Naive thymus-derived CD4-positive, alpha-beta T cell (primary cell): ENCODE measurements at places on chromosomes 3 and 15.
A peak's percentile ranks its signal among the peaks of the same experiment; 100 is the strongest.

- H3K4me3 ChIP-seq, result no peak overlapping the region
- no peak overlapping the region for H3K27ac ChIP-seq
- H3K4me1 ChIP-seq, result no peaks in the 10 kb centered on the region
- no peaks in the 10 kb centered on the region for H3K27me3 ChIP-seq
Observed at GRCh38 chr3:190616637-190617036, 102.8 kb downstream of the IL1RAP start.

DNA sequence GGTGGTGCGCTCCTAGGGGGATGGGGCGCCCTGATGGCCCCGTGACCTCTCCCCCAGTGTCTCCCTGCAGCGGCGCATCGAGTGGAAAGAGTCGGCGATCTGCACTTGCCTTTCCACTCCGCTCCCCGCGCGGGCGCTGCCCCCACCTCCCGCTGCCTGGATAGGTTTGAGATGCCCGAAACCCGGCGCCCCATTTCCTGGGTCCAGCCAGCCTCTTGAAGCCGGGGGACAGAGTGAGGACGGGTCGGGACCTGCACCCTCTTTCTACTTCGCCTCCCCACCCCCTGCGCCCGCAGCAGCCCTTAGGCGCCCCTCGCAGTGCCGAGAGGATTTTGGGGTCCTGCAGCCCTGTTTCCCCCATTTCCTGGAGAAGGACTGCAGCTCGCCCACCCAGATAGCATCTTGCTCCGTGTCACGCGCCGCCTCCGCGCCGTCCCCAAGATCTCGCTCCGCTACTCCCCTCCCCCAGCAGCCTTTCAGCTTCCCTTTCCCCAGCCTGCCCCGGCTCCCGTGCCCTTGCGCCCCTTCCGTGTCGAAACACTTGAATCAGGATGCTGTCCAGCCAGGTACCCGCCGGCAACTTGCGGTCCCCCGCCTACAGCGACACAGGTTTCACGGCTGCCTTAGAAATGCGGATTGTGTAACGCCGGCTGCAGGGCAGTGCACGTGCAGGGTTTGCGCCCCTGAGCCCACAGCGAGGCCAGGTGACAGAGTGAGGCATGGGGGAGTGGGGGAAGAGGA, 519 bp downstream of the ABHD6 start:
- peak; percentile 30 for DNase-seq
- H3K4me3 ChIP-seq, result peak overlapping the region; percentile 86
- no peaks in the 10 kb centered on the region for H3K27me3 ChIP-seq
- H3K4me1 ChIP-seq, result peaks cover 6% of the 10 kb centered on the region
- no peaks in the 10 kb centered on the region for H3K36me3 ChIP-seq
- peak overlapping the region; percentile 72 for H3K27ac ChIP-seq

DNA sequence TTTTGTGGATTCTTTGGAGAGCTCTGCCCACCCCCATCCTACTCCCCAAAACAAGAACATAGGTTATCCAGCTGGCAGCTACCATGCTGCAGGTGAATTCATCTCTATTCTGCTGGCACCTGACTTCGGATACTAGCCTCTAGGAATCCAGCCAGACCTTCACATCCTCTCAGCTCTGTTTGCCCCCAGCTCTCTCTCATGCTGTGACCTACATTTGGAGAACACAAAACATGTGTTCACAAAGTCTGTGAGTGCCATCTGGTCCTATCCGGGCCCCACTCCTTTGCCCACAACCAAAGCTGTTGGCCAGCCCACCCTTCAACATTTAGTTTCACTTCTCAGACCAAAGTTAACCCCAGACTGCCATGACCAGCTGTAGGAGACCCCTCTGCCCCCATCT, 89.4 kb upstream of the C3orf80 start:
- no peak for DNase-seq
- no peak overlapping the region for H3K4me3 ChIP-seq
- H3K27ac ChIP-seq, result no peak overlapping the region

DNA sequence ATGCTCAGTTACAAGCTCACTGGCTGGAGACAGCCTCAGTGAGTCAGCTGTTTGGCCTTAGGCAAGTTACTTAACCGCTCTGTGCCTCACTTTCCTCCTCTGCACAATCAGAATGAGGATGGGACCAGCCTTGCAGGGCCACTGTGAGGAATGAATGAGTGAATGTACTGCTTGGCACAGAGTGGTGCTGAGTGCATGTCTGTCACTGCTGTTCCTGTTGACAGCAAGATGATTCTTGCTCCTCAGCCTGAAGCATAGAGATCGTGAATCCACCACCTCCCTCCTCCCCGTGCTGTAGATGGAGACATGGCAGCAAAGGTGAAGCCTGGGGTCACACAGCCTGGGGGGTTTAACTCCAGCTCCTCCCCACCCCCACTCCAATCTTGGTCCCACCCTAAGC, 14.6 kb upstream of the GRIP2 start:
- no peaks in the 10 kb centered on the region for H3K4me1 ChIP-seq
- no peak overlapping the region for H3K4me3 ChIP-seq
- H3K27ac ChIP-seq, result no peak overlapping the region
- H3K36me3 ChIP-seq, result no peaks in the 10 kb centered on the region
- DNase-seq, result no peak
- H3K27me3 ChIP-seq, result no peaks in the 10 kb centered on the region

GRCh38 chr3:40223856-40224255, 85.7 kb upstream of the EIF1B start:
- H3K27ac ChIP-seq, result no peak overlapping the region
- H3K4me3 ChIP-seq, result no peak overlapping the region
- no peak for DNase-seq
- no peaks in the 10 kb centered on the region for H3K36me3 ChIP-seq

DNA sequence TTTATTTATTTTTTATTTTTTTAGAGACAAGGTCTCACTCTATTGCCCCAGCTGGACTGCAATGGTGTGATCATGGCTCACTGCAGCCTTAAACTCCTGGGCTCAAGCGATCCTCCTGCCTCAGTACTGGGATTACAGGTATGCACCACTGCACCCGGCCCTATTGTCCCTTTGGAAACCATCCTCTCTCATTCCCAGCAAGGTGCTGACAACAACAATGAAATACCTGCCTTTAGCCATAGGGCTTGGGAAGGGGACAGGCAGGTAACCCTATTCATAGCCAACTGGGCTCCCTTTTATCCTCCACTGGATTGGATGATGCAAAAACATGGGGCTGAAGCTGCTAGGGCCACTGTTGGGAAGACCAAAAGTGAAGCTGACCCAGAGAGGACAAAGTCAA, 43.1 kb downstream of the SCAP start:
- H3K27me3 ChIP-seq, result no peaks in the 10 kb centered on the region
- H3K27ac ChIP-seq, result no peak overlapping the region
- no peak for DNase-seq

- DNase-seq, result no peak
- H3K4me3 ChIP-seq, result no peak overlapping the region
- no peaks in the 10 kb centered on the region for H3K27me3 ChIP-seq
- H3K27ac ChIP-seq, result no peak overlapping the region
- H3K4me1 ChIP-seq, result no peaks in the 10 kb centered on the region
- no peaks in the 10 kb centered on the region for H3K36me3 ChIP-seq
Observed at GRCh38 chr3:99686955-99687612, 48.7 kb downstream of the COL8A1 start.

DNA sequence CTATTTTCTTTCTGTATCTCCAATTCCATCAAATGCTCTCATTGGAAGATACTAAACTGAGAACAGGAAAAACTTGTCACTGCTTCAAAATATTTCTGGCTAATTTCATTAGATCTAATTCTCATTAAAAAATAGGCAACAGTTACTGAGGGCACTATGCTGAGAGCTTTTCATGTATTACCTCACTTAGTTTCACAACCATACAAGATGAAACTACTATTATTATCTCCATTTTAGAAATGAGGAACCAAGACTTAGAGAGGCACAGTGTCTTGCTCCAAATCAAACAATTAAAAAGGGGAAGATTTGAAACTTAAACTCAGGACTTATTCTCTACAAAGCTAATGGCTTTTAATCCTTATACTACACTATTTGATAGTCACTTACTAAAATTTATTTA, 7.2 kb upstream of the OTOL1 start:
- H3K27me3 ChIP-seq, result no peaks in the 10 kb centered on the region
- no peaks in the 10 kb centered on the region for H3K4me1 ChIP-seq
- DNase-seq, result no peak

DNA sequence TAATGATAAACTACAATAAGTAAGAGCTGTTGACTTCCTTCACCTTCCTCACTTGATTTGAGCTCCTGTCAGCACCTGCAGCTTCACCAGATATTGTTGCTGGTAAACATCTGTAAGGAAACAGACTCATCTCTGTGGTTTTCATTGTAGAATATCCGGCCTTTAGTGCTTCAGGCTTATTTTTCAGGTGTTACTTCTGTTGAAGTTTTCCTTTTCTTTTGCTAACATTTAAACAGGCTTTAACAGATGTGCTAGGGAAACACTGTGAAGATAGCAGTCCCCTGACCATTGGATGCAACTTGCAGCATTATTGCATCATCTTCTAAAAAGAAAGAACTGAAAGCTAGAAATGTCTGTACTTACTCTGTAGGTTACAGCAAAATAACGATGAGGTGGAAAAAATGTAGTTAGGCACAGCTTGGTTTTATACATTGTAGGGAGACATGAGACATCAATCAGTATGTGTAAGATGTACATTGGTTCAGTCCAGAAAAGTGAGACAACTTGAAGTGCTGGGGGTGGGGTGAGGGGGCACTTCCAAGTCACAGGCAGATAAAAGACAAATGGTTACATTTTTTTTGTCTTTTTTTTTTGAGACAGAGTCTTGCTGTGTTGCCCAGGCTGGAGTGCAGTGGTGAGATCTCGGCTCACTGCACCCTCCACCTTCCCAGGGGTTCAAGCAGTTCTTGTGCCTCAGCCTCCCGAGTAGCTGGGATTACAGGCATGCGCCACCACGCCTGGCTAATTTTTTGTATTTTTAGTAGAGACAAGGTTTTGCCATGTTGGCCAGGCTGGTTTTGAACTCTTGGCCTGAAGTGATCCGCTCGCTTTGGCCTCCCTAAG, 10.2 kb downstream of the EDEM1 start:
- H3K27me3 ChIP-seq, result no peaks in the 10 kb centered on the region
- H3K4me3 ChIP-seq, result peak overlapping the region; percentile 38
- no peak for DNase-seq
- H3K27ac ChIP-seq, result peak overlapping the region; percentile 64
- H3K36me3 ChIP-seq, result peaks cover 12% of the 10 kb centered on the region

DNA sequence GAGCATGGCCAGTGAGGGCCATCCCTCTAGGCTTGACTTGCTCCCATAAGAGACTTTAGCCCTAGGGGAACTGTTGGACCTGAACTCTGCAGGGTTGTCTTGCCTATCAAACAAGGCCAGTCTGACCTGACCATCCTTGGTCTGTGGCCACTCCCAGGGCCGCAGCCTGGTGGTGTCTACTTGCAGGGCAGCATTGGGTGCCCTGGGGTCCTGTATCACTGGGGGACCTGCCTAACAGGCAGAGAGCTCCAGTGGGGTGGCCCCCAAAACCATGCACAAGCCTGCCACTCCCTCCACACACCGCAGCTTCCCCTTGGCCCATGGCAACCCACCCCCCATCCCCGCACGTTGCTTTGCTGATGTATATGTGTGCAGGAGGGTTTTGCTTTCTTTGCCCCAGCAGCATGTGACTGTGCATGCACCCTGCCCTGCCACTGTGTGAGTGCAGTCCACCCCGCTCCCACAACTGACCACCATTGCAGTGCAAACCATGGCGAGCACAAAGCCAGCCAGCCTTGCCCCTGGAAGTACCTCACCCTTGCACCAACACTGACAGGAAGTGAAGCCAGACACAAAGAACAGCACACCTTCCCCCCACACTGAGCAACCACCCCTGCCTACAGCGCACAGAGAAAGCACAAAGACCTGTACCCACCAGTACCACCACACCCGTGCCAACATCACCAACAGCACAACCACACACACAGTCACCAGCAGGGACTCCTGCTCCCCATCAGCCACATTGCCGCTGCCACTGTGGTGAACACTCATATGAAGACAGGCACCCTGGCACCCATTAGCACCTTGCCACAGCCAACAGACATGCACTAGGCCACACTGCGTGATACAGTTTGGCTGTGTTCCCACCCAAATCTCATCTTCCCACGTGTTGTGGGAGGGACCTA, 88.8 kb downstream of the SENP7 start:
- H3K27me3 ChIP-seq, result no peaks in the 10 kb centered on the region
- H3K4me1 ChIP-seq, result peaks cover 4% of the 10 kb centered on the region
- H3K27ac ChIP-seq, result no peak overlapping the region

GRCh38 chr15:71385457-71385856, 270.2 kb downstream of the THSD4 start:
- no peaks in the 10 kb centered on the region for H3K36me3 ChIP-seq
- H3K4me3 ChIP-seq, result no peak overlapping the region
- H3K4me1 ChIP-seq, result no peaks in the 10 kb centered on the region

DNA sequence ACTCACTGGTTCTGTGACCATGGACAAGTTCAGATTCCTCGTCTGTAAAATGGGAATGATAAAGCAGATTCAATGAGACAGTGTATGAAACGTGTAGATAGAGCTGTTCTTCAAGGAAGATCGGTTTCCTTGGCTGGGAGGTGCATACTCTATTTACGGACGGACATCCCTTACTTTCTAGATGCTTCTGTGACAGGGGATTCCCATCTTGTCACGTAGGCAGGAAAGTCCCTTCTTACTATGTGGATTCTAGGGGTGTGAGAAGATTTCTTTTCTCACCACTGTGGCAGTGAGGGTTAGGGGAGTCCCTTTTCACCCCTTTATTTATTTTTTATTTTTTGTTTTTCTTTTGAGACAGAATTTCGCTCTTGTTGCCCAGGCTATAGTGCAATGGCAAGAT, 180.9 kb upstream of the TBL1XR1 start:
- DNase-seq, result no peak
- no peaks in the 10 kb centered on the region for H3K4me1 ChIP-seq
- H3K27me3 ChIP-seq, result no peaks in the 10 kb centered on the region
- H3K27ac ChIP-seq, result no peak overlapping the region

GRCh38 chr15:78229431-78230406, 4.6 kb downstream of the ACSBG1 start:
- H3K36me3 ChIP-seq, result no peaks in the 10 kb centered on the region
- no peak overlapping the region for H3K4me3 ChIP-seq
- no peaks in the 10 kb centered on the region for H3K27me3 ChIP-seq
- H3K27ac ChIP-seq, result no peak overlapping the region
- no peak for DNase-seq

DNA sequence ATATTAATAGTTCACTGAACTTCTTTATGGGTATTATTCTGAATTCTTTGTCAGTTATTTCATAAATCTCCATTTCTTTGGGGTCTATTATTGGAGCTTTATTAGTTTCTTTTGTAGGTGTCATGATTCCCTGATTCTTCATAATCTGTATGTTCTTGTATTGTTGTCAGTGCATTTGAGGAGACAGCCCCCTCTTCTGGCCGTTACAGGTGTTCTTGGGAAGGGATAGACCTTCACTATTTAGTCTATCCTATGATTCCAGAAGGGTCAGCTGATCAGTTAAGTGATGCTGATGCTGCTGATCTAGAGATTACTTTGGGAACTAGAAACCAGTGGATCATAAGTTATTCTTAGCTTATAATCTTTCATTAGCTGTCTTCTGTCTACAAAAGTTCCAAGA, 34.9 kb downstream of the TMEM39A start:
- H3K27ac ChIP-seq, result no peak overlapping the region
- H3K4me1 ChIP-seq, result no peaks in the 10 kb centered on the region
- peaks cover 41% of the 10 kb centered on the region for H3K36me3 ChIP-seq
- DNase-seq, result no peak

- peaks cover 7% of the 10 kb centered on the region for H3K4me1 ChIP-seq
- no peaks in the 10 kb centered on the region for H3K27me3 ChIP-seq
- H3K36me3 ChIP-seq, result no peaks in the 10 kb centered on the region
- no peak overlapping the region for H3K4me3 ChIP-seq
Observed at GRCh38 chr3:160372780-160373179, 26.2 kb downstream of the IFT80 start.

GRCh38 chr3:95399585-95399984, 1336.7 kb downstream of the NSUN3 start:
- DNase-seq, result no peak
- no peak overlapping the region for H3K4me3 ChIP-seq
- no peak overlapping the region for H3K27ac ChIP-seq
- H3K4me1 ChIP-seq, result no peaks in the 10 kb centered on the region

- no peaks in the 10 kb centered on the region for H3K4me1 ChIP-seq
- no peaks in the 10 kb centered on the region for H3K36me3 ChIP-seq
- no peak for DNase-seq
- no peaks in the 10 kb centered on the region for H3K27me3 ChIP-seq
Observed at GRCh38 chr3:4753073-4753691, 226.1 kb upstream of the BHLHE40 start.
